ENCODE measurements at places on chromosomes 1 and 21.
A peak's percentile ranks its signal among the peaks of the same experiment; 100 is the strongest.

DNA sequence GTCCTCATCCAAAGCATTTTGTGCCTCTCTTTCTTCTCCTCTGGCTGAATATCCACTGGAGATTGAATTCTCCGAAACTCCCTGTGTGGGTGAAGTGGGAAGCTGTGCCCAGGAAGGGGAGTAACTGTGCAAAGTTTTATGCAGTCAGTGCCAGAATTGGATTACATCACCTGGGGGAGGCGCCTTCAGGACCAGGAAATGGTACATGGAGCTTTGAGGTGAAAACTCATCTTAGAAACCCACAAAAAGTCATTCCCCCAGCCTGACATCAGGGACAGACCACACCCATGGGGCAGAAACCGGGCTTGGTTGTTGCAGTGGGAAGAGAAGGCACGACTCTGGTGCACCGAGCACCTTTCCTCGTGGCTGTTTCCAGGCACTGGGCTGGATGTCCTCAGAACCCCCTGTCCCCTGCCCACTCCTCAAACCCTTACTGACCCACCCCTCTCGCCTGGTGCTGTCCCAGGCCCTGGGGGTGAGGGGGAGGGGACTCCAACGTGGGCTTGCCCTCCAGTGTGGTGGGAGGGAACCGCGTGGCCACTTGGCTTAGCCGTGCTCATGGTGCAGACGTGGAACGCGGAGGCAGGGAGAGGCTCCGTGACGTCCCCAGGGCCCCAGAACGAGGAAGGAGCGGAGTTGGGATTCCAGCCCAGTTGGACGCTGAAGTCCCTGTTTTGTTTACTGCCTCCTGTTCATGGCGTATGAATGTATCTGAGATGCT lies 15.7 kb downstream of the TFF3 start:
- H3K27me3 ChIP-seq: no peaks in the 10 kb centered on the region
- no peaks in the 10 kb centered on the region for H3K36me3 ChIP-seq
- H3K27ac ChIP-seq: no peak overlapping the region
- H3K4me1 ChIP-seq: no peaks in the 10 kb centered on the region
- no peak overlapping the region for H3K4me3 ChIP-seq

- no peak overlapping the region for H3K4me3 ChIP-seq
- H3K4me1 ChIP-seq: no peaks in the 10 kb centered on the region
- no peak overlapping the region for H3K27ac ChIP-seq
- H3K27me3 ChIP-seq: no peaks in the 10 kb centered on the region
- no peak for DNase-seq
Measured at GRCh38 chr1:6118415-6118814, 61.7 kb downstream of the CHD5 start.

DNA sequence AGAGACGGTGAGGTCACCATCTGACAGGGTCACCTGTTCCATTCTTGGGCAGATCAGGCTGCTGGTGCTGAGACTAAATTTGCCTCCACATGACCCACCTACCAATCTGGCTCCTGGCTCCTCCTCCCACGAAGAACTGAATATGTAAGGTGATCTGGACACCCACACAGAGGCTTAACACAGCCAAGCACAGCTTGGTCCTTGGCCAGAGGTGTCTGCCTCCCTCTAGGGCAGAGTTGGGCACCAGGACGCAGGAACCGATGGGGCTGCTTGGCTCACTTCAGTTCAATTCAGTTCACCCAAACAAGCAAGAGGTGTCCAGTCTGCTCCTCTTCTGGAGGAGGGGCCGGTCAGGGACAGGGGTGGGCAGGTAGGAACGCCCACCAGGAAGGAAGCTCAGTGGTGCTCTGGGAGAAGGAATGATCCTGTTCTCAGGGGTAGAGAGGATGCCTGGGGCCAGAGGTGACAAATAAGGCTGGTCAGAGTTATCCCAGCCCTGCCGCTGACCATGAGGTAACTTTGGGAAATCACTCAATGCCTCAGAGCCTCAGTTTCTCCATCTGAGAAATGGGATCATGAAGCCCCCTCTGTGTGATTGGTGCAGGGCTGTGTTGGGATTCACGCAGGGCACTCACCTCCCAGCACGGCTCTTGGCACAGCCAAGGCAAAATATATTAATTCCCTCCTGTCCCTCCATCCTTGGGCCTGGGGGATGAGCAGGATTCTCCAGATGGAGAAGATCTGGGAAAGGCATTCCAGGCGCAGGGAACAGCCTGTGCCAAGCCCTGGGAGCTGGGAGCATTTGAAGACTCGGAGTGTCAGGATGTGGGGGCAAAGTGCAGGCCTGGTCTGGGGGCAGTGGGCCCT lies 284.5 kb downstream of the PTPRU start:
- no peaks in the 10 kb centered on the region for H3K27me3 ChIP-seq
- H3K27ac ChIP-seq: no peak overlapping the region
- no peaks in the 10 kb centered on the region for H3K4me1 ChIP-seq
- no peak for DNase-seq

- DNase-seq: no peak
- H3K36me3 ChIP-seq: no peaks in the 10 kb centered on the region
- H3K27me3 ChIP-seq: no peaks in the 10 kb centered on the region
- no peak overlapping the region for H3K4me3 ChIP-seq
- no peaks in the 10 kb centered on the region for H3K4me1 ChIP-seq
Measured at GRCh38 chr21:42446531-42446930, 42.8 kb downstream of the UBASH3A start.

DNA sequence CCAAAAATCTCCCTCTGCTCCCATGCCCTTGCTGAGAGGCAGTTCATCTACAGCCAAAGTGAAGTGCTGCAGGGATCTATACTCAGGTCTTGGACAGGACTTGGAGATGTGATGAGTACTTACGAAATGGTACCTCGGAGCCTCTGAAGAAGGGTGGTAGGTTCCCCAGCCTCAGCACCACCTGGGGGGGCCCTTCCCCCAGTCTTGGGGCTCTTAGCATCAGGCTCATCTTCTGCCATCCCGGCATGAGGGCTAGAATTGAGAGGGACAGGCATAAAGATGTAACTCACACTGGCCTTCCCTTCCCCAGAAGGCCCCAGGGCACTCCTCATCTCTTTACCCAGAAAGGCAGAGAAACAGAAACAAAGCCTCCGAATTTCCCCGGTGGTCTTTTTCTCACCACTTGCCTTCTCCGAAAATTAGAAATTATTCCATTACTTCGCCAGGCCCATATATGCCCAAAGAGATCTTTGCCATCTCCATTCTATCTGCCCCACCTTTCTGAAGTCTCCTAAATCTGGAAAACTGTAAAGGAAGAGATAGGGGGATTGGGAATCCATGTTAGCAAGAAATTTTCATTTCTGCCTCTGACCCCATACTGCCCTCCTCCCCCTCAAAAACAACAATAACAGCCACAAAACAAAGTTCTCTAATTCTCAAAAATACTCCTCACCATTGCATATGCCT lies 827 bp downstream of the RFX5 start:
- no peaks in the 10 kb centered on the region for H3K27me3 ChIP-seq
- H3K27ac ChIP-seq: no peak overlapping the region
- H3K4me3 ChIP-seq: peak overlapping the region; percentile 82
- DNase-seq: no peak
- H3K4me1 ChIP-seq: peaks cover 8% of the 10 kb centered on the region

- peak overlapping the region; percentile 45 for H3K27ac ChIP-seq
- H3K27me3 ChIP-seq: no peaks in the 10 kb centered on the region
- peaks cover 4% of the 10 kb centered on the region for H3K4me1 ChIP-seq
- H3K4me3 ChIP-seq: no peak overlapping the region
Measured at GRCh38 chr21:33948951-33949444, 33.4 kb upstream of the ATP5PO start.

- H3K36me3 ChIP-seq: no peaks in the 10 kb centered on the region
- peaks cover 10% of the 10 kb centered on the region for H3K4me1 ChIP-seq
- no peaks in the 10 kb centered on the region for H3K27me3 ChIP-seq
- H3K4me3 ChIP-seq: no peak overlapping the region
Measured at GRCh38 chr1:51733793-51734522, 117.1 kb downstream of the OSBPL9 start.

GRCh38 chr1:216807696-216808095 lies 84.5 kb upstream of the ESRRG start:
- H3K27ac ChIP-seq: no peak overlapping the region
- H3K27me3 ChIP-seq: no peaks in the 10 kb centered on the region
- H3K4me1 ChIP-seq: no peaks in the 10 kb centered on the region
- no peaks in the 10 kb centered on the region for H3K36me3 ChIP-seq
- DNase-seq: no peak

GRCh38 chr21:16519644-16520043 lies 789.9 kb downstream of the USP25 start:
- H3K27ac ChIP-seq: no peak overlapping the region
- H3K4me3 ChIP-seq: no peak overlapping the region
- H3K36me3 ChIP-seq: no peaks in the 10 kb centered on the region
- DNase-seq: no peak
- H3K27me3 ChIP-seq: no peaks in the 10 kb centered on the region
- no peaks in the 10 kb centered on the region for H3K4me1 ChIP-seq

DNA sequence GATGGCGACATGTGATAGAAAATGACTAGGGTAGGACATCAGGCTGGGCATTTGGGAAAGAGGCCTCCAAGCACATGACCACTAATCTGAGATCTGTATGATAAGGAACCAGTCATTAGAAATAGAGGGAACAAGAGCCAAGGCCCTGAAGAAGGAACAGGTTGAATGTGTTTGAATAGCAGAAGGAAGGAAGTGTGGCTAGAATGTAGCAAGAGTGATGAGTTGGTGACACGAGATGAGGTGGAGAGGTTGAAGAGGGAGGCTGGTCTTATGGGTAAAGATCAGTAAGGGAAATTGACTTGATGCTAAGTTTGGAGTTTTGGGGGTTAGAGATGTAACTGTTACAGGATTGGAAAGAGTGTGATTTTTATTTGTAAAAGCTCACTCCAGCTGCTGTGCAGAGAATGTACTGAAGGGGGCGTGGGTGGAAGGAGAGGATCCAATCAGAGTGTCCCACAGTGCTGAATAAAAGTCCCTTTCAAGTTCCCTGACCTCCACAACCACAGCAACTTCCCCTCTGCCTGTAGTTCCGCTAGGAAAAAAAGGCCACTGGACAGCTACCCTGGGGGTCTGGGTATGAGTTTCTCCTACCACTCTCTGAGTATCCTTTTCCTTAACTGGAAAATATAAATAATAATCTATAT lies 295.0 kb downstream of the OMA1 start:
- no peak for DNase-seq
- H3K27ac ChIP-seq: no peak overlapping the region
- no peaks in the 10 kb centered on the region for H3K36me3 ChIP-seq
- H3K27me3 ChIP-seq: peaks cover 11% of the 10 kb centered on the region

GRCh38 chr1:181040284-181040865 lies 6.6 kb downstream of the MR1 start:
- DNase-seq: peak; percentile 54
- no peak overlapping the region for H3K27ac ChIP-seq

GRCh38 chr1:147611021-147611426 lies 59.3 kb downstream of the ACP6 start:
- no peak overlapping the region for H3K4me3 ChIP-seq
- DNase-seq: no peak
- peaks cover 38% of the 10 kb centered on the region for H3K36me3 ChIP-seq
- no peaks in the 10 kb centered on the region for H3K27me3 ChIP-seq

- H3K27ac ChIP-seq: no peak overlapping the region
- no peak for DNase-seq
- no peaks in the 10 kb centered on the region for H3K4me1 ChIP-seq
Measured at GRCh38 chr1:106536741-106537140, 519.7 kb upstream of the PRMT6 start.

GRCh38 chr1:113875714-113876113 lies 4.2 kb upstream of the PTPN22 start:
- peaks cover 4% of the 10 kb centered on the region for H3K36me3 ChIP-seq
- no peak overlapping the region for H3K4me3 ChIP-seq
- DNase-seq: no peak
- no peaks in the 10 kb centered on the region for H3K27me3 ChIP-seq
- H3K27ac ChIP-seq: peak overlapping the region; percentile 72
- peaks cover 14% of the 10 kb centered on the region for H3K4me1 ChIP-seq

DNA sequence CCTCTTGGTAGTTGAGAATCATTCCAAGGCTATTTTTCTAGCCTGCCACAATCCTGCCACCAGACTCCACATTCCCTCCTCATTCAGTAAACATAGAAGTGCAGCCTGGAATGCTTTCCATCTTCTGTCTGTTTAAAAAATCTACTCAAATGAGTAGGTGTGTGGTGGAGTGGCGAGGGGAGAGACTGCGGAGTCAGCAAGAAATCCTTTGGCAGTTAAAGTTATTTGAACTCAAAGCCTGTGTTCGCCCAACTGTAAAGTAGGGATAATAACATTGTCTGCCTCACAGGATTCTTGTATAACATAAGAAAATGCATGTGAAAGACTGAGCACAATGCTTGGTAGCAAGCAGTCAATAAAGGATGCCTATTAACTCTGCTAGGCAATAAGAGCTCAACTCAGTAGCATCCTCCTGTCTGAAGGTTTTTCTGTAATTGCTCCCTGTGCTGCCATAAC lies 22.2 kb upstream of the DPT start:
- no peaks in the 10 kb centered on the region for H3K27me3 ChIP-seq
- DNase-seq: no peak
- H3K36me3 ChIP-seq: no peaks in the 10 kb centered on the region
- no peak overlapping the region for H3K27ac ChIP-seq

GRCh38 chr1:38776466-38777065 lies 83.0 kb downstream of the RRAGC start:
- H3K27ac ChIP-seq: no peak overlapping the region
- H3K36me3 ChIP-seq: no peaks in the 10 kb centered on the region
- no peaks in the 10 kb centered on the region for H3K4me1 ChIP-seq
- no peak for DNase-seq
- no peak overlapping the region for H3K4me3 ChIP-seq
- H3K27me3 ChIP-seq: peaks cover 4% of the 10 kb centered on the region

GRCh38 chr1:234662148-234662547 lies 52.2 kb upstream of the IRF2BP2 start:
- no peak overlapping the region for H3K4me3 ChIP-seq
- no peak overlapping the region for H3K27ac ChIP-seq
- H3K4me1 ChIP-seq: peaks cover 2% of the 10 kb centered on the region
- DNase-seq: peak; percentile 73
- H3K36me3 ChIP-seq: no peaks in the 10 kb centered on the region

DNA sequence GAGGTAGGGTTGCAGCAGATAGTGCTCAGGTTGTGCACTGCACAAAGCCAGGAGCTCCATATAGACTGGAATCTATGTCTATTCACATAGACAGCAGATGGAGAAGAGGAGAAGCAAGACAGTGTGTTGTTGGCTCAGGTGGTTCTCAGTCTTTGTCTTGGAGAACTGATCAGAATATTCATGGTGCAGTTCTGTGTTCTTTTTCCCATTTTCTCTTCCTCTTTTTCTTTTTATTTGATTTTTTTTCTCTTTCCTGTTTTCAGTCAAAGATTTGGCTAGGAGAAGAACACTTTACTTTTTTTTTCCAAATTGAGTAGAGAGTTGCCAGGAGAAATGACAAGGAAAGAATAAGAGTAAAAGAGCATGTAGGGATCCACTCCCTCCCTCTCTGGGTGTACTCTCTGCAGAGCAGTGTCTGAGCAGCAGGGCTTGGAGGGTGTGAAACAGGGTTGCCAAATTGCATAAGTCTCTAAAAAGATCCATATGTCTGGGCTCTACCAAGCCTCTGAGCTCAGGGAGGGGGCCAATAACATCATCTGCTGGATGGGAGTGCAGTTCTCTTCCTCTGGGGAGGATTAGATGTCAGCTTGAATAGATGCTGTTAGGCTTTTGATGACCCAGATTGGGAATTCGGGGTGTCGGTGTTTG lies 8.7 kb upstream of the CD34 start:
- no peaks in the 10 kb centered on the region for H3K27me3 ChIP-seq
- no peaks in the 10 kb centered on the region for H3K36me3 ChIP-seq
- no peak for DNase-seq
- no peak overlapping the region for H3K4me3 ChIP-seq
- no peaks in the 10 kb centered on the region for H3K4me1 ChIP-seq

- peaks cover 2% of the 10 kb centered on the region for H3K36me3 ChIP-seq
- peak overlapping the region; percentile 35 for H3K27ac ChIP-seq
- no peak overlapping the region for H3K4me3 ChIP-seq
Measured at GRCh38 chr1:117093091-117093534, 28.4 kb downstream of the TRIM45 start.
